ENCODE measurements at places on chromosomes 4 and X. TPM values are rescaled to one million over a fixed set of nuclear protein-coding genes. Genes with fewer than 3 reads are reported as not detected.

GRCh38 chrX:8868906-8869305 is 67.7 kb upstream of the FAM9A start:
- no peak for DNase-seq

GRCh38 chr4:105686571-105686970 is 21.9 kb downstream of the INTS12 start:
- no peak for DNase-seq

The ASMT gene
- 0.66 TPM for total RNA-seq

The RBM46 gene
- total RNA-seq, result not detected

DNA sequence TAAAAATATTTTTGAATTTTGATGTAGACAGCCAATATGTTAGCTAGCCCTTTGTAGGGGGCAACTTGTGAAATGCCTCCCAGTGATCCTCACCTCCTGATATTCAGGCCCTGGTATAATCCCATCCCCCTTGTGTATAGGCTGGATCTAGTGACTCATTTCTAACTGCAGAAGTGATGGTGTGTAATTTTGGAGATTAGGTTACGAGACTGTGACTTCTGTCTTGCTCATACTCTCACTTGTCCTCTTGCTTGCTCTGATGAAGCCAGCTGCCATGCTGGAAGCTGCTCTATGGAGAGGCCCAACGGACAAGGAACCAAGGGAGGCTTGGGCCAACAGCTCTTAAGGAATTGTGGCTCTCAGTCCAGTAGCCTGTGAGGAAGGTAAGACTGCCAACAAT is 61.7 kb downstream of the GPR82 start:
- DNase-seq, result no peak

- no peak for DNase-seq
Observed at GRCh38 chrX:15301924-15302323, 13.5 kb downstream of the ASB11 start.

The PIN4 gene
- total RNA-seq, result 16.0 TPM

DNA sequence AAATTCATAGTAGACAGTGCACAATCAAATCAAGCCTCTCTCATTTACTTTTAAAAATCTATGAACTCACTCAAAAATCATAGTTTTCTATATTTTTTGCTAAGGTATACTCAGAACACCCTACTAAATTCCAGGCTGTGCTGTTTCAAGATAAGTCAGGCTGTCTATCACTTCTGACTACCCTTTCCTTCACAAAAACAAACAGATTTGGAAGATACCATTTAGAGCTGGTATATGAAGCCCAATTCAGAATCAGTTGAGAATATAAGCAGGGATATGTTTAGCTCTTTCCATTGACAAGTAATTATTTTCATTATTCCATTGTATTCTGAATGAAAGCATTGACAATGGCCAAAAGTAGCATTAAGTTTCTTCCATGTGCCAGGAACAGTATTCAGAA is 53.1 kb downstream of the CXCL1 start:
- DNase-seq, result no peak
